ENCODE measurements at places on chromosomes 11 and 22. TPM values are rescaled to one million over a fixed set of nuclear protein-coding genes. Genes with fewer than 3 reads are reported as not detected.

KCNK4 gene
- total RNA-seq: not detected

BEST1 gene
- 0.30 TPM for total RNA-seq

OR10V1 gene
- not detected for total RNA-seq

CRYBB1 gene
- total RNA-seq: 1.9 TPM

GGTLC3 gene
- total RNA-seq: not detected

NXPE1 gene
- total RNA-seq: not detected

BCO2 gene
- 1.5 TPM for total RNA-seq

DDTL gene
- total RNA-seq: 4.2 TPM

PDE2A gene
- 2.9 TPM for total RNA-seq

MMP8 gene
- total RNA-seq: not detected

LBHD1 gene
- 2.7 TPM for total RNA-seq

ASCL2 gene
- total RNA-seq: 0.55 TPM

OR5P2 gene
- not detected for total RNA-seq

MIOX gene
- total RNA-seq: not detected

CFAP300 gene
- total RNA-seq: 1.7 TPM

ACRV1 gene
- total RNA-seq: not detected

KCNJ11 gene
- total RNA-seq: 2.1 TPM

FBLN1 gene
- 132 TPM for total RNA-seq

UCP3 gene
- total RNA-seq: not detected

APOL4 gene
- total RNA-seq: not detected

F2 gene
- total RNA-seq: 0.33 TPM

CECR2 gene
- total RNA-seq: 66.3 TPM

SYT12 gene
- 2.8 TPM for total RNA-seq

All from H7 (cell line).